ENCODE measurements at places on chromosomes 6 and 20.

GRCh38 chr6:82246802-82247504, 591 bp downstream of the IBTK start:
- DNase-seq, result no peak

GRCh38 chr6:128456510-128457230, 63.7 kb downstream of the PTPRK start:
- no peak for DNase-seq

DNA sequence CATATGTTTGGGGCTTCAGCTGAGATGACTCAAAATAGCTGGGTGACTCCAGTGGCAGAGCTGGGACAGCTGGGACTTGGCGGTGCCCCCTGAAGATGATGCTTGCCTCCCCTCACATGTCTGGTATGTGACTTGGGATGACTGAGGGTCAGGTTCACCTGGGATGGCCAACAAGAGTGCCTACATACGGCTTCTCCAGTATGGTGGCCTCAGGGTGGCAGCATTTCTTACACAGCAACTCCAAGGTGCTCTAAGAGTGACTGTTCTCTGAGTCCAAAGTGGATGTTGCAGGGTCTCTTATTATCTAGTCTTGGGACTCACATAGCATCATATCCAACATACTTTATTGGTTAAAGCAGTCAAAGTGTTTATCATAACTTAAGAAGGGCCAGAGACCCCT, 87.8 kb upstream of the CENPW start:
- no peak for DNase-seq

DNA sequence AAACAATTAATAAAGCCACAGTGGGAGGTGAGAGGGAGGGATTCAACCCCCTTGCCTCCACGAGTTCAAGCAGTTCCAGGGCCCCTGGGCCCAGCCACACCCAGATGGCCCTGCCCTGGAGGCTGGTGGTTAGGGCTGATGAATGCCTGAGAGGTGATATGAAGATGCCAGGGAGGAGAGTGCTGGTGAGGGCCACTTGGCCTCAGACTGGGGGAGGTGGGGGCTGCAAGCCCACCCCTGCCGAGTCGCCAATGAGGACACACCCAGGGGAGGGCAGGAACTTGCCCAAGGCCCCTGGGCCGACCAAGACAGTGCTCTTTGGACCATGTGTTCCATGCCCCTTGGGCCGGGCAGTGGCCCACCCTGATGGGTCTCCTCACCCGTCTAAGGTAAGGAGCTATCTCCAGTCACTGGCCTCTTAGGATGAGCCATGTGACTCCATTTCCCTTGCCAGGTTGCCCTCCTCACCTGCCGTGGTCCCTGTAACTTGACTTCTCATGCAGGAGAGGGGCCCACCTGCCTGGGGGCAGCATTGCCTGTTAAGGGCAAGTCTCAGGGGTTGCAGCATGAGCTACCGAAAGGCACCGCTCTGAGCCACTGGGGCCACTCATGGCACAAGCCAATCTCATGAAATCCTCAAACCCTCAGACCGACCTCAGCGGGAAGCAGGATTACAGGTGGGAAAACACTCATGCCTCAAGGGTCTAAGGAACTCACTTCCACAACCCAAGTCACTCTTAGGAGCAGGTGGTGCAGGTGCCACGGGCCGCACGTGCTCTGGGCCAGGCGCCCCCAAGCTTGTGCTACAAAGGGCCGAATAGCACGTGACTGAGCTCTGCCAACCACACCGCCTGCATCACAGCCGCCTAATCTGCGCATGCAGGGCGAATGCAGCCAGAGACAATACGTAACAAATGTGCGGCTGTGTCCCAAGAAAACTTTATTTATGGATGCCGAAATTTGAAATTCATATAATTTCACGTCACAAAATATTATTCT, 147.4 kb upstream of the MLN start:
- no peak for DNase-seq

- no peak for DNase-seq
Observed at GRCh38 chr20:63092660-63093215, 86.0 kb upstream of the BHLHE23 start.

- DNase-seq, result no peak
Observed at GRCh38 chr20:36360429-36360828, 54.3 kb downstream of the DLGAP4 start.

DNA sequence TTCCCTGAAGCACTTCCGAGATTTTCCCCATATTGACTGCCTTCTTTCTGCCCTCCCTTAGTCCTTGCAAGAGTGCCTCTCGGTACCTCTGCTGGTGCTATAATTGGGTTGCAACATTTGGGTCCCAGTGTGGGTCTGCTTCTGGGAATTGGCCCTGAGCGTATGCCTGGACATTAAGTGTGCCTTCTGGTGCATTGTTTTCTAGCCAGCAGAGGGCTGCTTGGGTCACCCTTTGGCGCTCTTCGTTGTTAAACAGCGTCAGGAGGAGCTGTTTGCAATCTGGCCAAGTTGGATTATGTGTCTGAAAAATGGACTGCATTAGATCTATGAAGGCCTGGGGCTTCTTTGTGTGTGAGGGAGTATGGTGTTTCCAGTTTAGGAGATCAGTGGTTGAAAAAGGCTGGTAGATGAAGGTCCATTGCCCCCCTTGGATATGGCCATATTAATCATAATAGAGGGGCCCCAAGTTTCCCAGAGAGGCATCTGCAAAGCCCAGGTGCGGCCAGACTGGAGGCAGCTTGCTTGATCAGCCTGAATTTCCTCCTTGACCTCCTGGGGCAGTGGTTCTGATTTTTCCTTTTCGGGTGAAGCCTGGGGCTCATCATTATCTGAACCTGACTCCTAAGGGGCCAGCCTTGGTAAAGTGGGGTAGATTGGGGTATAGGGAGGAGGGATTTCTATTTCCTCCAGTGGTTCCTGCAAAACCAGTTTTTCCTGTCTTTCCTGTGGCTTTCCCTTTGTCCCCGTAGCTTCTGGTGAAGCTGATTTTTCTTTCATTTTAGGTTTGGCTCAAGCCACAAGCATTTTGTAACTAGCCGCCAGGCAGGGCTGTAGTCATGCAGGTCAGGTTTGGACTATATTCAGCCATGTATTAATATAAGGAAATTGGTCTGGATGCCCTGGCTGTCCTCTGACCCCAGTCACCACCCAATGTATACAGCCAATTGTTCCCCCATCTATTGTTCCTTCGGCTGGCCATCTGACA, 85.4 kb upstream of the GPR6 start:
- no peak for DNase-seq

GRCh38 chr6:113352029-113352801, 504.9 kb upstream of the MARCKS start:
- DNase-seq, result no peak

DNA sequence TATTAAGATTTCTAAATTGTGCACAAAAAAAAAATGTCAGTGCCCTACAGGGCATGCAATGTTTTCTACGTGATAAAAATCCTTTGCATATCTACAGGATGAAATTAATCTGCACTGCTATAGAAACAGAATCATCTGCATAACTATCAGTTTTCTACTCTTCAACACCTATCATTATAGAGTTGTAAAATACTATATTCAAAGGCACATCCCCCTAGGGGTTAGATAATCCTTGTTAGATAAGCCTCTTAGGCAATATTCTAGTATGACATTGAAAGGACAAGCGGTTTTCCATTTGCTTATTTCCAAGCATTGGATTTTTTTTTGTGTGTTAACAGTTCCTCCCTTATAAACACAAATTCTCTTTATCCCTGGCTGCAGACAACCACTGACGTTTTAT, 98.7 kb upstream of the LAMA2 start:
- DNase-seq, result no peak

DNA sequence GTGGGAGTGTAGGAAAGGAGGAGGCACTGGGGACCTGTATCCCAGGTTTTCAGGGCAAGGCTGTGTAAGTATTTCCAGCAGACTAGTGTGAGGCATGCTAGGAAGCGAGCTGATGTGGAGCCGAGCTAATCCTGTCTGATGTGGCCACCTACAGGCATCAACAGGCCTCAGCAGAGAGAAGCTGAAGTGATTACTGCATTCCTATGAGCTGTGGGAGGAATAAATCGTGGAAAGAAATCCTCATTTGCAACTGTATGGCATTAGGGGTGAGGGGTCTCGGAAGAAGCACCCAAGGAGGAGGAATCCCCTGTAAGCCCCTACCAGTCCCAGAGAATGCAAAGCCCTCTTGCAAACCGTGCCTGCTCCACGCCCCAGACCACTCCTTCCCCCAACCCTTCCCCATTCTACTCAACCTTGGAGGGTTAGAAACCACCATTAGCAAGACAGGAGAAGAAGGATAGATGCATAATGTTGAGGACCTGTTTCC, 41.6 kb downstream of the C6orf15 start:
- DNase-seq, result no peak

DNA sequence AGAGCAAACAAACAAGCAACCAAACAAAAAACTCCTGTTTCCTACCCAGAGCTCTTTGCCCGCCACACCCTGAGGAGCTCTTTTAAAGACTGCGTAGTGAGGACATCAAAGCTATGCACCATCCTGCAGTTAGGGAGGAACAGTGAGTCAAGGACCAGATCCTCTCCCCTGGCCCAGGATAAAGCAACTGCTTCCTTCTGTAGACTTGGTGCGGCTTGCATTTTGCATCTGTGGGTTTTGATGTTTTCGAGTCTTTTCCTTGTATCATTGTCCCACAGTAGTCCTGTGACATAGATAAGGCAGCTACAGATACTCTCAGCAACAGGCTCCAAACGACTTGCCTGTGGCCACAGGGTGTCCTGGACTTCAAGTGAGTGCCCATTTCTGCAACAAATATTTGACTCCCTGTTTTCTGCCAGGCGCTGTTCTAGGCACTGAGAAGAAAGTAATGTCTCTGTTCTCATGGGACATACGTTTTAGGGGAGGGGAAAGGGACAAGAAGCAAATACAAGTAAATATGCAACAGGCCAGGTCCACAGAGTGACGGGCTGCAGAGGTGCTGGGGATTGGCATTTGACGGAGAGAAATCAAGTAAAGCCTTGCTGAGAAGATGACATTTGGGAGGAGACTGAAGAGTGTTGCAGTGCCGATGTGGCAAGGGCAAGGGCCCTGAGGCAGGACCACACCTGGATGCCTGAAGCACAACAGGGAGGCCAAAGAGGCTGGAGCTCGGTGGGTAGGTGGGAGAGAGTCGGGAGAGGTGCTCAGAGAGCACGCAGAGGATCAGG, 35.9 kb upstream of the MAP3K4 start:
- DNase-seq, result no peak

- DNase-seq, result no peak
Observed at GRCh38 chr20:60630609-60631008, 621.5 kb upstream of the CDH4 start.

DNA sequence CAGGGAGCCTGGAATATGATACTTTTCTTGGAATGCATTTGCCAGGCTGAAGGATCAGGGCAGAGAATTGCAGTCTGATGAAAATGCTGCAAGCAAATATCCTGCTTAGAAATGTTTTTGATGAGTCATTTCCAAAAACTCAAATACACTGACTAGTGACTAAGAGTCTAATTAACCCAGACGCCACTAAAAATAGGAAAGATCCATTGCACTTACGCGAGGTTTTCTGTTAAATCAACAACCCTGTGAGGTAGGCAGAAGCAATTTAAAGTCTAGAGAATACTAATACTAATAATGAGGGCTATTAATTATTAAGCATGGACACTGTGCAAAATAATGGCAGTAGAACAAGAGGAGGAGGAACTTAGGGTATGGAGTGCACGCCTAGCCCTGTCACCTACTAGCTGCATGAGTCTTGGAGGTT, 130.1 kb upstream of the DOK5 start:
- DNase-seq, result no peak

DNA sequence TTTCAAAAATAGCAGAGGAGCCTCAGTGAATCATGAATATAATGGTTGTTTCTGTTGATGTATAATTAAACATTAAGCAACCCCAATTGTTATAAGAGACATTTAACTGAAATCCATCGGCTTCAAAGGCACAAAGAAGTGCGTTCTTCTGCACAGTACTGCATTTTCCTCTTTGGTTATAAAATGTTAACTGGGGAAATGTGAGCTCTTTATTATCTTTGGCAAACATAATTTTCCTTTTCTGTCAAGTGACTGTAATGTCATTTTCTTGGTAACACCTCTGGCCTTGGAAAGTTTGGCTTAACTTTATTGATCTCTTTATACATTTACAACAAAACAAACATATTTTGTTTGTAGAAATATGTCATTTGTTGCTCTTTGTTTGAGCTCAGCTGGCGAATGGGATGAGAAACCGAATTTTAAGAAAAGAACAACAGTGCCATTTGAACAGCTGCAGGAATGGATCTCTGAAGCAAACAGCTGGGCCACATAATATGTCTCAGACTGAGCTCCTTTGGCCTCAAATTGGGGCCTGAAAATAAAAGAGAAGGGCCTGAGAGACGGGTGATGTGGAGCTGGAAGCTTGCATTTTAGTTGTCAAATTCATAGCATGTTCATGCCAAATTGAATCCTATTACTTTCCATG, 427.0 kb upstream of the SPTLC3 start:
- DNase-seq, result no peak

DNA sequence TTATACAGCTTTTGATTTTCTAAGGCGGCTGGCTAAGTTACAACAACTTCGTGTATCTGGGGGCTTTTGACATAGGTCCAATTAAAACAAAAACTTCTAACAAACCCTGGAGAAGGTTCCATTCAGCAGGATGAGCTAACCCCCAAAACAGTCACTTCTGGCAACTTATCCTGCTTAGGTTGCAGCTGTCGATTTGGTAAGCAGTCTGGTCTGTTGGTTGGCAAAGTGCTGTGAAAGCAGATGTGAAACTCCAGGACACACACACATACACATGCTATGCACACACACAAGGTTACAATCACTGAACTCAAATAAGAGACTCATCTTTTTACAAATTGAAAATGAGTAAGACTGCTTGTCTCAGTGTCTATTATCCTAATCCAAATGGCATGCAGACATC, 119.0 kb upstream of the STMND1 start:
- no peak for DNase-seq

DNA sequence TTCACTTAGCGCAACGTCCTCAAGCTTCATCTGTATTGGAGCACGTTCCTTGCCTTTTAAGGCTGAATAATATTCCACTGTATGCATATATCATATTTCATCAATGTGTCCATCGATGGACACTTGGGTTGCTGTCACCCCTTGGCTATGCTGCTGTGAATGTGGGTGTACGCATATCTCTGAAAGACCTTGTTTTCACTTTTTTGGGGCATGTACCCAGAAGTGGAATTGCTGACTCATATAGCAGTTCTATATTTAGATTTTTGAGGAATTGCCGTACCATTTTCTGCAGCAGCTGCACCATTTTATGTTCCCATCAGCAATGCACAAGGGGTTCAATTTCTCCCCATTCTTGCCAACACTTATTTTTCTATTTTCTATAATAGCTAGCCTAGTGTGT, 22.8 kb upstream of the SLC23A2 start:
- no peak for DNase-seq
